ENCODE measurements at places on chromosomes 11 and 22. TPM values are rescaled to one million over a fixed set of nuclear protein-coding genes. Genes with fewer than 3 reads are reported as not detected.

DNA sequence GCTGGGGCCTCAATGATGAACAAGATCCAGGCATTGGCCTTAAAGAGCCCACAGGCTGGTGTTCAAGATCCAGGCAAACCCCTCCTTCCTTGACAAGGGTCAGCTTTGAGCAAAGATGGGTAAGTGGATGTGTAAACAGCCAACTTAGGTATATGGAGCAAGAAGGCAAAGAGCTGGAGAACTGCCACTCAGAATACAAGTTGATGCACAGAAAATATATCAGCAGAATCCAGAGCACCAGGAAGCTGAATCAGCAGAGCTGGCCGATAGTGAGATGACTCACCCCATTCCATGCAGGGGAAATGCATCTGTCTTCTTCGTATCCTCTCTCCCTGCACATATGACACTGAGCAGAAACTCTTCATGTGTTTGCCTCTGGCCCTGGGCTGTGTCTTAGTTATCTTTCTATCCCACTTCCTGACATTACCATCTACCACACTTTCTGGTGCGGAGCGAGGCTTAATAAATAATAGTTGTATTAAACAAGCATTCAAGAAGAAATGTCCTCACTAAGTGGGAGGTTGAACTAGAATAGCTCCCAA is 57.8 kb downstream of the ENDOD1 start:
- no peak for DNase-seq

DNA sequence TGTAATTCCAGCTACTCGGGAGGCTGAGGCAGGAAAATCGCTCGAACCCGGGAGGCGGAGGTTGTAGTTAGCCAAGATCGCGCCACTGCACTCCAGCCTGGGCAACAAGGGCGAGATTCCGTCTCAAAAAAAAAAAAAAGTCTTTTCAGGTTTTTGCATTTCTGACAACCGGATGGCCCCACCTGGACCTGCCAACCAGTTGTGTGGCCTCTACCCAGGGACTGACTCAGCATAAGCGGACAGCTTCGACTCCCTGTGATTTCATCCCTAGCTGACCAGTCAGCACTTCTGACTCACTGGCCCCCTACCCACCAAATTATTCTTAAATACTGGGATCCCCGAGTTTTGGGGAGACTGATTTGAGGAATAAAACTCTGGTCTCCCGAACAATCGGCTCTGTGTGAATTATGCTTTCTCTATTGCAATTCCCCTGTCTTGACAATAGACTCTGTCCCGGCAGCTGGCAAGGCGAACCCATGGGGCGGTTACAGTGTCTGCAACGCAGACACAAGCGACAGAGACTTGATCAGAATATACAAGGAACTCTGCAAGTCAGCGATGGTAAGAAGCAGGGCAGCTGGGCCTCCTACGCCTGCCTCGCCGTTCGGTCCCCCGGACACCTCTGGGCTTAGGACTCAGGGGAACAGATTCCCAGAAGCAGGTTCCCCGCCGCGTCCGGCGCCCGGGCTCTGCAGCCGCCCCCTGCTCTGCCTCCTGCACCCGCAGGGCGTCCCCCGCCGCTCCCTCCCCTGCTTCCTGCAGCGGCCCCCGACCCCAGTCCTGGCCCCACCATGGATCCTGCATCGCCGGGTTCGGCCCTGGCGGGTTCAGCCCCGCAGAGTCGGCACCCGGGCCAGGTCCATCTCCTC is 741 bp upstream of the TALDO1 start:
- peak; percentile 30 for DNase-seq

P2RX6 gene
- total RNA-seq: 0.07 TPM

GRCh38 chr22:34914846-34915245 is 151.1 kb upstream of the ISX start:
- DNase-seq: no peak

DNA sequence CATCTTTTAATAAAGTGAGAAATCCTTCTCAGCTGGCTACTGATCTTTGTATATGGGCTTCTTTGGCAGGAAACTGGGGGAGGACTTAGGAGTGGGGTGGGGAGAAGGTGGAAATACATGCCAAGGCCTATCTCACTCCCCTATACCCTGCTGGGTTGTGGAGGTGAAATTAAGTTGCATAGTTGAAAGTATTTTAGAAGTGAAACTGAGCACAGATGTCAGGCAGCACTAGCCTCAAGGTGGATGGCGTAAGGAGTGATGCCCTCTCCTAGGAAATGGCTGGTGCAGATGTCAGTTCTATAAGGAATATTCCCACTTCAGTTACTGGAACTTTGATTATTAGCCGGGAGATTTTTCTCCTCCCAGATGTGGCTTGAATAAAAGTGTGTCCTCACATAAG is 46.3 kb downstream of the NNMT start:
- no peak for DNase-seq

ADM2 gene
- total RNA-seq: 2.2 TPM

PDGFD gene
- not detected for total RNA-seq

DNA sequence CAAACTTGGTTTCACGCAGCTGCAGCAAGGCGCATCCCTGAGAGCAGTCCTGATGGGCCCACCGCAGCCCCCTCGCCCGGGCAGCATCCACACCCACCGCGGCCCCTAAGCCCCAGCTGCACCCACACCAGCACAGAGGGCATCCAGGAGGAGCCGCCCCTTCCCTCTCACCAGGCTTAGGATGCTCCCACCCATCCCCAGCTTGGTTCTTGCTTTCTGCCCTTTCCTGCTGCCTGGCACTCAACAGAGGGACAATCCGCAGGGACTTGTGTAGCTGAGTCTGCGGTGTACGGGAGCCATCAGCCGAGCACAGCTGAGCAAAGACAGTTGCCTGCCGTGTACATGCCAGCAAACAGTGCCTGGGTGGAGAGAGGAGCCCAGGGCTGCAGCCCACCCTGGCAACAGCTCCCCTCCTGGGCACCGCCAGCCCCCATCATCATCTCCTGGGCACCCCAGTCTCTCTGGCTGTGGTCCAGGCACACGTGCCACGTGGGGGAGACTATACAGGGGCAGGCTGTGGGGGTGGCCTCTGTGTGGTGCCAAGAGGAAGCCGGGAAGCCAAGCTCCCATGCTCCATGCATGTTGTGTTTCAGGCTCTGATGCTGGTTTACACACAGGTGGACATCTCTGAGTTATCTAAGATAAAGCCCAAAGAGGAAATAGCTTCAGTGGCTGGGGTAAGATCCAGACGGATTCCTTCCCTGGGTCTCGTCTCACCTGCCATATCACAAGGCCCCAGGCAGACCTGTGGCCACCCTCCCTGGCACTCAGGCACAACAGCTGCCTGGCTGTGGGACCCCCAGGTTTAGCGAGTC is 36.0 kb upstream of the GNB1L start:
- no peak for DNase-seq

GRCh38 chr22:44661659-44662569 is 40.1 kb upstream of the PRR5 start:
- DNase-seq: no peak

HIC2 gene
- total RNA-seq: 5.3 TPM

DNA sequence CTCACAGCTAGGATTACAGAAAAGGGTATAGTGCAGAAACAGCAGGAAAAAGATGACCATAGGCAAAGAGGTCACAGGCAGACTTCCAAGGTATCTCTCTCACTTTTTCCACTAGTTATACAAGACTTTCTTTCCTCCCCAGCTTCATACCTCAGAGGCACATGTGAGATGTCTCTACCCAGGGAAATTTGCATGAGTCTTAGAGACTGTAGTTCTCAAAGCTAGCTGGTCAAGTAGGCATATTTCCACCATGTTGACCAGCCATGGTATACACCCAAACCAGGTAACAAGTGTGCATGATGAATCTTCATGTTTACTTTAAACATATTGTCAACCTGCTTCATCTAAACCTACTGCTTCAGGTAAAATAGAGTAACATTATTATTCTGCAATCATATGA is 27.9 kb downstream of the PRMT3 start:
- no peak for DNase-seq

DNA sequence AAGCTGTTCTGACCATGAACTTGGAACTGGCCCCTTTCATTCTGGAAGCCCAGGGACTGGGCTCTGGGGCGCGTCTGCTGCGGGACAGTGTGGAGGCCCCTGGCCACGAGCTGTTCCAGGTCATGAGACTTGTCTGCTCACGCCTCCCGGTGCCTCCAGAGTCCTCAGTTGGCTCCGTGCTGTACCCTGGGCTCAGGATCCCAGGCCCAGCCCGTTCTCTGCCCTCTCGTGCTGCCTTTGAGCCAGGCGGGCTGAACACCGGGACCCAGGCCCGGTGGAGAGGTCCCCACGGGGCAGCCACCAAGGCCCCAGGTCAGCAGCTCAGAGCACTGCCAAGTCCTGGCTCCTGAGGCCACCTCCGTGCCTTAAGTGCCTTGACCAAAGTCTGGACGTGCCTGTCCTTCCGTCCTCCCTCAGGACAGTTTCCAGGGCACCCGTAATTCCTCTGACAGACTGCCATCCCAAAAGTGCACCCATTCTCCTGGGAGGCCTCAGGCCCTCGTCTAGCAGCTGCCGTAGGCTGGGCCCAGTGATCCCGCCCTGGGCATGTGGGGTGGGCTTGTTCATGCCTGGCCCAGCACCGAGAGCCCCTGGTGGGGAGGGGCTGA is 36.3 kb upstream of the PPARA start:
- no peak for DNase-seq

HTR3B gene
- total RNA-seq: not detected

ACR gene
- not detected for total RNA-seq

DNA sequence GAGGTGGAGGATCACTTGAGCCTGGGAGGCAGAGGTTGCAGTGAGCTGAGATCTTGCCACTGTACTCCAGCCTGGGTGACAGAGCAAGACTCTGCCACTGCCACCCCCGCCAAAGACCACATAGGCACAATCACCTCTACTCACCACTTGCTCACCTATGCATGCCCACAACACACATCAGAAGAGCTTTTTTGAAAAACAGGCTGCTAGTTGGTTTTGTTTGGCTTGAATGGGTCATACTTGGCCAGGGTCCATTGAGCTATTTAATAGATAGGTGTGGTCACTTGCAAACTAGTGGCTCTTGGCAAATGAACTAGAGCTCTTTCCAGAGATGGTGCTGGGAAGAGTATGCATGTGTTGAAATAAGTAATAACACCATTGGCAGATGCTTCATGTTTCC is 80.1 kb downstream of the EMSY start:
- DNase-seq: no peak

- no peak for DNase-seq
Measured at GRCh38 chr22:37898441-37899181, 7.5 kb upstream of the MICALL1 start.

GRCh38 chr11:119699227-119699626 is 29.8 kb downstream of the NECTIN1 start:
- no peak for DNase-seq

DNA sequence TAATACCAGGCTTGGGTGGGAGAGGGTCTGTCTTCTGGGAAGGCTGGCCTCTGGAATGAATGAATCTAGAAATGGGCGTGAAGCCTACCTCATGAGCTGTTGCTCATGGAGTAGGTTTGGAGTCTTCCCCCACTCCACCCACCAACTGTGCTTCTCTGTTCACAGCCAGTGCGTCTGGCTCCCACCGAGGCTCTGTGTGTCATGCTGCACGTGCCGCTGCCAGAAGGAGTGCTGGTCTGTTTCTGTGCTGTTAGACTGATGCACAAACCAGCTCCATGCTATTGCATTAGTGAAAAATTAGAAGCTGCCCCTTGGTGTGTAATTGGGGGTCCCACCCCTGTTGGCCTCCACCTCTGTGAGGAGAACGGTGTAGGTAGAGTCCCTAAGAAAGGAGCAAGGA is 132.3 kb upstream of the PARVA start:
- no peak for DNase-seq

USH1C gene
- total RNA-seq: not detected

- DNase-seq: no peak
Measured at GRCh38 chr11:124638500-124638899, 15.8 kb downstream of the TBRG1 start.

GRCh38 chr11:110565357-110566336 is 135.9 kb downstream of the FDX1 start:
- no peak for DNase-seq

GRCh38 chr11:69520186-69520916 is 38.9 kb downstream of the LINC01488 start:
- DNase-seq: no peak

GRCh38 chr11:120115272-120116000 is 22.5 kb downstream of the TRIM29 start:
- no peak for DNase-seq

DNA sequence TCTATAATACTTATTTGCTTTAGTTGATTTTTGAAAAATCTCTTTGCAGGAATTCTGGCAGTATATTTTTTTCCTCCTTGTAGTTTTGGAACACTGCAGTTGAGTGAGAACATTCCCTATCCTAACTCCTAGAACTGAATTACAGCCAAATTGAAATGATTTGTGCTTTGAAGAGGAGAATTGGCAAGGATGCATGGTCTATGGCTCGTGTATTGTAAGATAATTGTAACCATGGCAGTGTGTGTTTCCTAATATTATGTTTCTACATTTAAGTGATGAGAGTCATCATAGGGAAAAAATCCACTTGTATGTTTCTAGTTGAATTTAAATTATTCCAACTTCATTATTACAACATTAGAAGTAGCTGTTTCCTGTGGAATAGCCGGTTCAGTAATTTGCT is 80.9 kb upstream of the MYO18B start:
- no peak for DNase-seq

KIRREL3 gene
- not detected for total RNA-seq

CATSPERZ gene
- total RNA-seq: not detected

- DNase-seq: peak; percentile 22
Measured at GRCh38 chr22:28883917-28884746, 760 bp downstream of the ZNRF3 start.

CRYBB2 gene
- total RNA-seq: not detected

DNA sequence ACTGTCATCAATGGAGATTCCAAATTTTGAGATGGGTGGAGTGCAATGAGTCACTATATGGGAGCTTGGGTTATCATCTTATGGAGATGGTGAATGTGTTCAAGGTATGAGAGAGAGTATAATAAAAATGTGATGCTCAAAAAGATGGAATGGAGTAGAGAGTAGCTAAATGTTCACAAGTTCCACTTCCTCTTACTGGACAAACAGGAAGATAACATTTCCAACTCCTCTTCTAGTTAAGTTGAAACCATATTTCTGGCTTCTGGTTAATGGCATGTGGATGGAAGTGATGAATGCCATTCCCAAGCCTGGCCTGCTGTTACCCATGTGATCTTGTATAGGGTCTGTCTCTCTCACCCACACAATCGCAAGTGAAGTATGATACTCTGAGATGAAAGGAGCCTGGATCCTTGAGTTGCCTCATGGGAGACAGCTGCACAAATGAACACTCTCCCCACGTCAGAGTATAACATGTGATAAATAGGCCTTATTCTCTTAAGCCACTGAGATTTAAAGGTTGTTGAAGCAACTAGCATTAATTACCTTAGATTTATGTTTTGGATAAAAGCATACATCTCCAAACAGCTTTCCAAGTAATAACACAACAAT is 111.0 kb downstream of the RAB38 start:
- DNase-seq: no peak
